ENCODE measurements at places on chromosomes 6 and 20.

DNA sequence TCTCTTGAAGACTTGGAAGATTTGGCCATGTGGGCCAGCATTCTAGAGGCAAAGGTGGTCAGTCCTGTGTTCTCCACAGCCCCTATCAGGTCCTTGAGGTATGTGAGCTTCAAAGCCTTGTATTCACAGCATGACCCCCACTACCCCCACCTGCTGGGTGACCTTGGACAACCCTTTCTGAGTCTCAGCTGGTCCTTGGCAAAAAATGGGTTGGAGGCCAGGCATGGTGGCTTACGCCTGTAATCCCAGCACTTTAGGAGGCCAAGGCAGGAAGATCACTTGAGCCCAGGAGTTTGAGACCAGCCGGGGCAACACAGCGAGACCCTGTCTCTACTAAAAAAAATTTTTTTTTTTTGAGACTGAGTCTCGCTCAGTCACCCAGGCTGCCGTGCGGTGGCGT is 42.6 kb downstream of the UBE2V1 start:
- DNase-seq: peak; percentile 32

GRCh38 chr6:42482174-42482573 is 30.4 kb upstream of the TRERF1 start:
- DNase-seq: no peak

GRCh38 chr6:128379577-128379976 is 140.8 kb downstream of the PTPRK start:
- DNase-seq: no peak

DNA sequence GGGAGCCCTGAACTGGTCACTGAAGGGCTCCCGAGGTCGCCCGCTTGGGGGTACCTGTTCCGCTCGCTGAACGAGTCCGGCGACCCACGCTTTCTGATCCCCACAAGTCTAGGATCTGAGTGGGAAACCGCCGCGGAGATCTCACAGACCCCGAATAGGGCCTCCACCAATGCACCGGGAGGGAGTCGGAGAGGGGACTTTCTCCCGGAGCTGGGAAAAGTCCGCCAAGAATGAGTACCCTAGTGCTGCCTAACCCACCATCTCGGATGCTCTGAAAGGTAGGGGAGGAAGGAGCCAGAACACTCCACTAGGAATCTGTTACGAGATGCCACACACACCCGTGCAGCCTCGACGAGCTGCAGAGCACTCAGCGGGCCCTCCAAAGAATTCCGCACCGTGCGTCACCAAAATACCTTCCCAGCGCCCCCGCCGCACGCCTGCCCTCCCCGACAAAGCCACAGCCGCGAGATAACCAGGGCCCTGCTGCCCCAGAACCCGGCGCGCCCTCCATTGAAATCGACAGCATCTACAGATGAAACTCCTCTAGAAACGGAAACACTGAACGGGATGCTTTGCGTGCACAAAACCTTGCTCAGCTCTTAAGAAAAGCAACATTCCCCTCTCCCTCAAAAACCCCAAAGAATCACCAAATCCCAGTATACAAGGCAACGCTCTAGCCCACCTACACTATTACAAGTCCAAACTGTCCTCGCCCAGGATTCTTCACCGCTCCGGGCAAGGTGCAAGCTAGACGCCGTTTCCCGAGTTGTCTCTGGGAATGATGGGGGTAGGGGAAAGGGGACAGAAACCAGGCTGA is 686 bp downstream of the COL12A1 start:
- peak; percentile 72 for DNase-seq

DNA sequence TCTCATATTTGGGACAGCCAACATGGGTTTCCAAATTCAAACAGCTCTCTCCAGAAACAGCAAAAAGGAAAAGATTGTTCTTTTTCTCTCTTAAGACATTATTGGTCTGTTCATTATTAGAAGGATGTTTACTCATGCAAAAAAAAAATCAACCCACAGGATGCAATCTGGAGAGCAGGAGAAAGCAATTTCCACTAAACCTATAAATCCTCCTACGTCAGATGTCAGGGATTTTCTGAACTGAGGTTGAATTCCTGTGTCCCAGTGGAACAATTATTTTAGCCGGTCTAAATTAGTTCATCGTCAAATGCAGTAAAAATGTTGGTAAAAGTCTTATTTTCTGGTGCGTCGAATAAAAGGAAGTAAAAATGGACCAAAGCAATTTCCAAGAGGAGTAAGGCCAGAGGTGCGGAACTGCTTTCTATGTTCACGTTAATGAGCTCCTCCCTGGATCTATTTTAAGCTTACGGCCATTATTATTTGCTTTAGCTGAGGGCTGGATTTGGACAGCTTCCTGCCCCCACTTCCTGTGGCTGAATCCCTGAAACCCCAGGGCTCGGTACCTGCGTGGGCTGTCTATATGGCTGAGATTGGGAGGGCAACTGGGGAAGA is at the start of gene GABRR1:
GABRR1 (minus strand) TSS at position 60 of the 612 bp plus-strand sequence; CDS start at position 24, 36 bp downstream.
- DNase-seq: no peak

DNA sequence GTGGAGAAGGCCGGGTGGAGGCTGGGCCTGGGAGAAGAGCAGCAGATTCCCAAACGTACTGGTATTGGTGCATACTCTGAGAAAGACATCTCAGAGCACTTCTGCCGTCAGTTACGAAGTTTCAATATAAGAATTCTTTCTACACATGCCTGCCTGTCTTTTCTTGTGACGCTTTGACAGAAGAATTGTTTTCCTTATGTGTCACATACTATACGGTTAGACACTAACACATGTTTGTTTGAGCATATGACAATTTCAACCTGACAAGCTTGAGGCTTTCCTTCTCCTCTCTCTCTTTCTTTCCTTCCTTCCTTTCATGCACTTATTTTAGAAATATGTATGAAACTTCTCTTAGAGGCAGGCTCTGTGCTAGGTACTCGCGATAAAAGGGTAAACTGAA is 360.0 kb downstream of the QKI start:
- DNase-seq: no peak

GRCh38 chr6:114030767-114031166 is 59.8 kb upstream of the HDAC2 start:
- DNase-seq: no peak

DNA sequence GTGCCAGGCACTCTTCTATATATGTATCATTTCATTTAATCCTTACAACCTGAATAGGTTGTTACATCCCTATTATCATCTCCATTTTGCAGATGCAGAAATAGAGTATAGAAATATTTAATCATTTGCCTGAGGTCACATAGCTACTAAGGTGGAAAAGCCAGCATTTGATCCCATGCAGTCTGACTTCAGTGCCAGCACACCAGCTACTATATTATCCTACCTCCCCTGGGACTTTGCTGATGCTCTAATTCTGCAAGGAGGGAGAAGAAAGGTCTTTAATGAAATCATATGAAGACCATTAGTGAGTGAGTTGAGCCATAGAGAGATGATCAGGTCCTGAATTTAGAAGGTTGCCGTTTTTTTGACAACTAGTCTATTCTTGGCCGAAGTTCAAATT is 53.7 kb downstream of the TOP1 start:
- no peak for DNase-seq

- no peak for DNase-seq
Observed at GRCh38 chr20:61960836-61961235, 104.8 kb downstream of the TAF4 start.

DNA sequence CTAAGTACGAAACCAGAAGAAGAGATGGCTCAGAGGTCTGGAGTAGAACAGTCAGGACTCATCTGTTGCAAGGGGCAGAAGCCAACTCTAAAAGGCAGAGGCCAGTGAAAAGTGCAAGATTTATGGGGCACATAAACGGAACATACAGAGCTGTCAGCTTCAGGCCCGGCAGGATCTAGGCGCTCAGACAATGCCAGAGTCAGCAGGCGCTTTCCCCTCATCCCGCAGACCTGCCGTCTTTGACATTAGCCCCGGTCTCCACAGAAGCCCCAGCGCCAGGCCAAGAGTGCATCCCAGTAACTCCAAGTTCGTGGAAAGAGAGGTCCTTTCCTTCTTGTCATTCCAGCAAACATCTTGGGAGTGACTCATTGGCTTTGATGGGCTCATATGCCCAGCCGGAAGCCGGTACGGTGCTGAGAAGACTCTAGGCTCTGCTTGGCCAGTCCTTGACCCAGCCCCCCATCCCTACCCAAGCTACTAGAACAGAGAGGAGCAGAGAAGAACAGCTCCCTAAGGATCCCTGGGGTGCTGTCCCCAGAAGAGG is 260.9 kb downstream of the TAF4 start:
- DNase-seq: peak; percentile 67

DNA sequence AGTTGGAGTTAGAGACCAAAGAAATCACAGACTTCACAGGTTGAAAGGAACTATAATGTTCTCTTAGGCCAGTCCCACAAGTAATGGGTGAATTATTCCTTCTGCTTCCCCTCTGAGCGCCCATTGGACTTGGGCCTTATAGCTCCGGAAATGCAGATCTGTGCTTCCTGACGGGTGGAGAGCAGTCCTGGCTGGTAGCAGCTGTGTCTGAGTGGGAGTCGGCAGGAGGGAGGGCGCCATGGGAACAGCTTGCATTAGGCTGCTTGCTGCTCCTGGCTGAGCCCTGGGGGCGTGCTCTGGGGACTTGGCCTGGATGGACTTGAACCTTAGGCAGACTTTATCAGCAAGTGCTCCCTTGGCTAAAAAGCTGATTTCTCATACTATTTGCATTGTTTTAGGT is 18.4 kb upstream of the NUP153 start:
- no peak for DNase-seq

DNA sequence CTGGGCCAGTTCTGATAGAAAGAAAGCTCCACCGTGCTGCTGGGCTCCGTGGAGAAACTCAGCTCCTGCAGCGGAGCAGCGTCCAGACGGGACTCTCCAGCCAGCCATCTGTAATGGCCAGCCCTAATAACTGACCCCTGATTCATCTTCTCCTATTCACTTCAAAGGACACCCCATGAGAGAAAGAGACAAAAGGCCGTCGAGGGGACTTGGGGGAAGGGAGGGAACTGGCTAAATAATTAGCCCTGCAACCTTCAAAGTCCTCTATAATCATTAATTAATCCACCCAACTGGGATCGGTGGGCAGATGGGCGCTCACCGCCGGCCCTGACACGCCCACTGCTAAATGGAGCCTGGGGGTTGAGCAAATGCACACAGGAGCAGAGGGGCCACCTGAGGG is 512.4 kb downstream of the CD83 start:
- DNase-seq: no peak

GRCh38 chr20:44361021-44361420 is 5.5 kb downstream of the HNF4A start:
- DNase-seq: no peak

DNA sequence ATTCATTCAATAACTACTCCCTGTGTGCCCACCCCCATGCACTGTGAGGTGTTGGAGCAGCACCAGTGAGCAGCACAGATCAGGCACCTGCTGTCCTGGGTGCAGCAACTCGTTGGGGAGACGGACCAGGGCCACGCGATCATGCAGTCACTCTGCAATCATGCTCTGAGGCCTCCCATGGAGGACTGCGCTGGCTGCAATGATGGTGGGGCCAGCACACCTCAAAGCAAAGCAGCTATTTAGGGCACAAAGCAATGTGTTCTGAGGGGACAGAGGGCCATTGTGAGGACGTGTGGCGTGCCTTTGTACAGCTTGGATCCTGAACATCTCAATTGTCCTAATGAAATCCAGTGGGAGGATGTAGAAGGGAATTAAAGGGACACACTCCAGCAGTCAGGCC is 41.0 kb upstream of the MPC1 start:
- DNase-seq: no peak

DNA sequence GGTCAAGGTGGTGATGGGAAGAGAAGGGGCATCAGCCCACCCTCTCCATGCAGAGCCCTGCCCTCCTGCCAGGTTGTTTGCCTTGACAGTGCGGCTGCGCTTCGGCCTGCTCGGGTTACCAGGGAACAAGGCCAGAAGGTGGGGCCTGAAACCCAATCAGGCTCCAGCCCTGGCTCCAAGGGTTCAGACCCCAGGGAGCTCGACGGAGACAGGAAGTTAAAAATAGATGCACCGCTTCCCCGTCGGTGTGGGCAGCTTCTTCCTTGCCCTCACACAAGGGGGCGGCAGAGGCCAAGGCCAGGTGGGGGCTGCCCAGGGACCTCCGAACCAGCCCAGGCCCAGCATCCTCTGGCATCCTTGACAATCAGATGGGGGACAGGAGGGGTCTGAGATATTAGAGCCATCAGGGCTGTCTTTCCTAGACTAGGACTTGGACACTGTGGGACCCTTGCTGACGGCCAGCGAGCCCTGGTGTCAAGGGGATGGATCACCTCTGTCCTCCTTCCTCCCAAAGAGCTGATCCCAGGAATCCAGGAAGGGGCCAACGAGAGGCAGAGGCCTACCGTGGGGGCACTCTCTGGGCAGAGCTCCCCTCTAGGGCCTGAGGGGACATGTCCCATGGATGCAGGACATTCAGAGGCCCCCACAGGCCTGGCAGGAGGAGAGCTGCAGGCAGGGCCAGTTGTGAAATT is 65.2 kb downstream of the RIPOR3 start:
- DNase-seq: no peak

GRCh38 chr6:106771822-106772221 is 142.4 kb downstream of the QRSL1 start:
- no peak for DNase-seq

DNA sequence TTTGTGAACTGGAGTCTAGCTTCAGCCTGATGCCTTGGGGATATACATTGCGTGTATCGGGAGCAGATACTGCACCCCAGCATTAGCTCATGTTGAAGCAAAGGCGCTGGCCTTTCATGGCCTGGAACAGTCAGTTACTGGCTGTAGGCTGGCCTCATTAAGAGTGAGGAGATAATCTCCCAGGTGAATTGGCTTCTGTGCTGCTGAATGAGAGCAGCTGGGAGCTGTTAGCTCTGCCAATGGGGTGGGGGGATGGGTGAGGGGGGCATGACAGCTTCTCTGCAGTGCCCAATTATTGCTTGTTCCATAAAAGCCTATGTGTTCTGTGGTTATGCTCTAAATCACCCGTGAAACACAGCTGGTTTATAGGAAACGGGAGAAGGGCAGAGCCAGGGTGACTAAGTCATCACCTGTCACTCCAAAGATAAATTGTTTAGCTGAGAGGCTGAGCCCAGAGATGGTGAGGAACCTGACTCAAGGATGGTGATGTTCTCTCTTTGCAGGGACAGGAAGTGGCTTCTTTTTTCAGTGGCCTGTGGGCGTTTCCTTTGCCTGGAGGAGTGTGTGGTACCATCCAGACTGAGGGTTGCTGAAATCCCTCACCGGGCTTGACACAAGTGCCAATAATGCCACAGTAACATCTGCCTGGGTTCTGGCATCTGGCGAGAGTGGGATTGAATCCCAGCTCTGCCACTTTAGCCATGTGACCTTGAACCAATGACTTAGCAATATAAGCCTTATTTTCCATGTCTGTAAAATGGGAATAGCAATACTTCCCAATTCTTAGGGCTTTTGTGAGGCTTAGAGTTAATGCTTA is 170.8 kb downstream of the BCAS1 start:
- peak; percentile 86 for DNase-seq

- DNase-seq: no peak
Observed at GRCh38 chr20:56954797-56955196, 311.6 kb downstream of the BMP7 start.

DNA sequence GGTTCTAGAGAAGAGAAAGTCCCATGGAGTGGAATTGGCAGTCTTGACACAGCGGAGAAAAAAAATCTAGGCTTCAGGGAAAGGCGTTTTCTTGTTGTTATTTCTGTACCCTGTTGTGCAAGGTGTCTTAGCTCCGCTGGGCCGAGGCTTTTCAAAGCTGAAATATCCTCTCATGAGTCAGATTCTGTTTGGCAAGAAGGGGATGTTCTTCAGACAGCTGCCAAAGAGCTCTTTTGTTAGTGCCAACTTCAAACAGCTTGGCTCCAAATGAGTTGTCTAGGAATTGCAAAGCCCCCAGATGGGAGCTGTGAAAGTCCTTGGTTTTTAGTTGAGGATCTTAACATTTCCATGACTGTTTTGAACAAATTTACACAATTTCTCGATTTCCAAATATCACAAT is 45.6 kb downstream of the LRRN4 start:
- no peak for DNase-seq

GRCh38 chr6:36334832-36335459 is 1.7 kb downstream of the BNIP5 start:
- DNase-seq: no peak
